ENCODE measurements at places on chromosomes 3 and 15.

GRCh38 chr15:100849021-100849854 is 30.4 kb upstream of the ALDH1A3 start:
- DNase-seq, result peak; percentile 83

GRCh38 chr3:152910211-152910610 is 75.3 kb downstream of the P2RY1 start:
- no peak for DNase-seq

GRCh38 chr15:59165726-59166125 is 40.9 kb upstream of the LDHAL6B start:
- DNase-seq, result no peak

DNA sequence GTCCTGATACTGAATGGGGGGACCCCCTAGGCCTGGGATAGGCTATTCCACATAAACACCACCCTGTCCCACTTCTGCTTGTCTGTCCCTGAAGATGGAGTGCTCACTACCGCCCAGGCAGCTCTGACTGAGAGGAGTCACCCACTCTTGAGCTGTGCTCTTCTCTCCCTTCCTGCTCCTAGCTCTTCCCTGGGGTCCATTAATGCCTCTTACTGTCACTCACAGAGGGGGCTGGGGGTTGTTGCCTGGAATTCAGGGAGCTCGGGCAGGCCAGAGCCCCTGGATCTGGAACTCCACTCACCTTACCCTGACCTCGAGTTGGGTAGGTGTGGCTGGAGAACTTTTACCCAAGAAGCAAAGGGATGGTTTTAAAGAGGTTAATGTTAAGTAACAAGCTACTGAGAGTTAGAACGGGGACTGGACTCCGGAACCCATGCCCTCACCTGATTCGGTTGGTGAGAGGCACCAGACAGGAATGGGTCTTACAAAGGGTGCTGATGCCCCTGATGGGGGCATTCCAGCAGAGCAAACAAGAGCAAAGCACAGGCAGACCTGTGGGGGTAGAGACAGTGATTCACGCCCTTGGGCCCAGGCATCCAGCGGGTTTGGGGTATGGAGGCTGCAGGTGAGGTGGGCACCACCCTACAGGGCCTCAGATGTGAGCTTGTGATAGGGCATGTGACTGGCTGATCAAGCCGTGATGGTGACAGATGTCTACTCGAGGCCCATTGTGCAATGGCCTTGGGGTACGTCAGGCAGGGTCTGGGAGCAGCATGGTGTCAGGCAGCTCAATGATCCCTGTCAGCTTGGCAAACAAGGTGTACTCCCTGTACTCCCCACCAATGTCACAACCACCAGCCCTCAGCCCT is 5.4 kb downstream of the NBEAL2 start:
- DNase-seq, result no peak

DNA sequence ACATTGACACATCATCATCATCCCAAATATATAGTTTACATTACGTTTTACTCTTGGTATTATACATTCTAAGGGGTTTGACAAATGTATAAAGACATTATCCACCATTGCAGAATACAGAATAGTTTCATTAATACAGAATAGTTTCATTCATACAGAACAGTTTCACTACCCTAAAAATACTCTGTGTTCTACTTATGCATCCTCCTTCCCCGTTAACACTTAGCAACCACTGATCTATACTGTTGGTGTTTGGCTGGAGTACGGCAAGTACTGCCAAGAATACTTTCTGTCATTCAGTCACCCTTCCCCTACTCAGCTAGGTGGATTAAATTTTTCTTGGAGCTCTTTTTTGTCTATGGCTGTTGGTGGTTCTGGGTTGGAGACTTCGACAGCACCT is 33.4 kb downstream of the LEKR1 start:
- DNase-seq, result no peak

DNA sequence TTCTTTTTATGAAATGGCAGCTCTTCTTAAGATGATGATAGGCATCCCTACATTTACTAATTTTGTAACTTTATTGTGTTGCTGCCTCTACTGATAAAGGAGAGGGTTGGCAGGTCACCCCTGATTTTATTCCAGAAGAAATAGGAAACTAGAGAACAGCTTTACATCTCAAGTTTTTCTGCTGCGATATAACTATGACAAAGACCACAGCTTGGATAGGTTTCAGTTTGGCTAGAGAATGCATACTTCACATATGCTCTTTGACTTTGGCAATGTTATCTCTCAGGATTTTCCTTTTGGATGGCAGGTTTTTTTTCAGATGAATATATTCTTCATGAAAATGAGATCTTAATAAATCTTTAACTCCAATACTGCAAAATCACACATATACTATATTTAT is 395.3 kb upstream of the GOLIM4 start:
- no peak for DNase-seq
